NCI-H1436 treated with DMSO at 0.1 percent for 48 hours (cell line): ENCODE measurements at places on chromosomes 6 and 20.

DNA sequence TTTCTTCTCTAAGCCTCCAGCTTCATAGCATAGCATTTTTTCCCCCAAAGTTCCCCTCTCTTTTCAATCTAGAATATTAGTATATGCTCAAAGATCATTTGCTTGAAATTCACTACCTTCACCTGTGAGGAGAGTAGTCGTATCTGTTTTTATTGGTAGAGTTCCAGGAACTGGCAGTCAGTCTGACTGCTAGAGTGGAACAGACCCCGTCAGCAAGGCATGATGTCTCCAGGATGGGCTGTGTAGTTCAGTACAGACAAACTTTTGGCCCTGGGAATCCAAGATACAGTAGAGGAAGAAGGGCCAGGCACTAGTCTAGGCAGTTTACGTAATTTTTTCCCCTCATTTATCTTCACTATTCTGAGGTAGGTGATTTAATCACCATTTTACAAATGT, 29.1 kb downstream of the RALY start:
- DNase-seq: no peak

DNA sequence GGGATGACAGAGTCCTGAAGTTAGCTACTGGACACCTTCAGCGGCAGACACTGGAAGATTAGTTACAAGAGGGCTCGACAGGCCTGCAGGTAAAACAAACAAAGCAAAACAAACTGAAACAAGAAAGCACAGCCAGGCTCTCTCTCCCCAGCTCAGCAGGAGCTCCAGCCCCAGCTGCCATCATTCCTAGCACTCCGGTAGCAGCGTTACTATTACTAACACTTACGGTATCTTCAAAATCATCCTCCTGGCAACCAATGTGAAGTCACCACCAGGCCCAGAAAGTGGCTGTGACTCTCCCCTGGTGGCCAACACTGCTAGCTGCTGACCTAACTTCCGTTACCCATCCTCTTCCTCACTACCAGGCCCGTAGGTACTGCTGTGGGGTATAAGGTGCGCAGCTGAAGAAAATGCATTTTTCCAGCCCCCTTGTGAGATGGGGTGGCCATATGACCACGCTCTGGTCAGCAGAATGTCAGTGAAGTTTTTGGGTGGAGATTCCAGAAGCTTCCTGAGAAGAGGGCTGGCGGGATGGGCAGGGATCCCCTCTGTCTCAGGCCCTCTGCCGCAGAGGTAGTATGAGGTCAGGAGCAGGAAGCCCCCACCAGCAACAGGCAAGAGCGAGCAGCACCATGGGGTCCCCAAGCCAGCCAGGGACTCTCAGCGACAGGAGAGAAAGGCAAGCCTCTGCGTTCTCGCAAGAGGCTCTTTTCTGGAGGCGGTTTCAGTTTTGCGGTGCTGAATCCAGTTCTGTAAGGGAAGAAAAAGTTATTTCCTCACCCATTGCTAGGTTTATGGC, 37.4 kb upstream of the TBXT start:
- DNase-seq: no peak

DNA sequence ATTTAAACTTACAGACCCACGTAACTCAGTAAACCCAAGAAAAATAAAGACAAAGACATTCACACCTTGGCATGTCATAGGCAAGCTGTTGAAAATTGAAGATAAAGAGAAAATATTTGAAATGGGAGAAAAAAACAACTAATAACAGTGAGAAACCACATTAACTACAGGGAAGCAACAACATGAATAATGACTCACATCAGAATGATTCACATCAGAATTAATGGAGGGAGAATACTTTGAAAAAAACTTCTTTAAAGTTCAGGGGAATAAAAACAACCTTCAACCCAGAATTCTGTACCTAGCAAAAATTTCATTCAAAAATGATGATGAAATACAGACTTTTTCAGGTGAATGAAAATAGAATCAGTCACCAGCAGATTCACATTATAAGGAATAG, 32.9 kb upstream of the SLC22A3 start:
- no peak for DNase-seq

DNA sequence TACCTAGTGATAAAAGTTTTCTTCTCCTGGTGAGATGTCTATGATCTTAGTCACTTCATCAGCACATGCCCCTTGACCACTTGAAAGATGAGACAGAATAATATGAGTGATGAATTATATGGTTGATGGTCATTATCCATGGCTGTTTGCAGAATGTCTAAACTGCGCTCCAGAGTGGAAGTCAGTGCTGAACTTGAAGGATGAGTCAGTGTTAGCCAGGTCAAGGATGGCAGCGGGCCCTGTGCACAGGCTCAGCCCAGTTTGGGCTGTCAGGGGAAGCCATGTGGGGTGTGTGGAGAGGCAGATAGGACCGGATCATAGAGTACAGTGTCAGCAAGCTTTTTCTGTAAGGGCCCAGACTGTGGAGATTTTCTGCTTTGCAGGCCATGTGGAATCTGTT, 67.2 kb upstream of the KIF25 start:
- no peak for DNase-seq

- DNase-seq: no peak
Observed at GRCh38 chr6:81169166-81169565, 583.3 kb downstream of the TENT5A start.

GRCh38 chr20:50572938-50573777, 63.0 kb downstream of the PTPN1 start:
- no peak for DNase-seq
